ENCODE measurements at places on chromosomes 6 and 20.

GRCh38 chr20:21323640-21324039 lies 20.5 kb downstream of the XRN2 start:
- no peak for DNase-seq

GRCh38 chr6:144667532-144668503 lies 382.7 kb downstream of the UTRN start:
- no peak for DNase-seq

GRCh38 chr20:63282946-63283345 lies 10.0 kb upstream of the COL20A1 start:
- DNase-seq = no peak

GRCh38 chr20:62607366-62608217 lies 34.7 kb upstream of the SLCO4A1 start:
- no peak for DNase-seq

GRCh38 chr20:49398401-49399144 lies 83.9 kb downstream of the KCNB1 start:
- DNase-seq = no peak

DNA sequence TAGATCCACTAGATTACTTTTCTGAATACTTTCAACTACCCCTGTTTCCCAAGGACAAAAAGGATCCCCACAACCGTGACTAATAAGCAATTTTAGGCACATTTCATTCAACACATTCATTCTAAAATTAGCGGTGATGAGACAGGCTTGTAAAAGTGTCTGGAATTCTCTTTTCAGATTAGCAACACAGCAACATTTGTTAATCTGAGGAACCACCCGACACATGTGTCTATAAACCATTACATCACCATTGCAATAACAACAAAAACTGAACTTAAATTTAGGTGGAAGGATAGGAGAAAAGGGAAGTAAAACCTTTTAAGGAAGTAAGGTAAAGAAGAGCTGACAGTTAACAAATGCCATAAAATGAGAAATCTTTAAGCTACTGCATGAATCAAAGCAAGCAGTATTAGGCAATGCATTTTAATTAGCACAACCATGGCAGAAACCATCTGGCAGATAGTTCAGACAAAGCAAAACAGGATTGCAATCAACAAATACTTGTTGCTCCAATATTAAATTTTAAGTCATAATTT lies 49.1 kb downstream of the MAP3K7 start:
- DNase-seq = no peak

- DNase-seq = no peak
These were observed 65.8 kb downstream of the SYTL3 start for GRCh38 chr6:158715330-158716311.

GRCh38 chr6:16681260-16681873 lies 79.9 kb downstream of the ATXN1 start:
- DNase-seq = no peak

GRCh38 chr6:167127785-167128531 lies 5.1 kb downstream of the CCR6 start:
- no peak for DNase-seq

DNA sequence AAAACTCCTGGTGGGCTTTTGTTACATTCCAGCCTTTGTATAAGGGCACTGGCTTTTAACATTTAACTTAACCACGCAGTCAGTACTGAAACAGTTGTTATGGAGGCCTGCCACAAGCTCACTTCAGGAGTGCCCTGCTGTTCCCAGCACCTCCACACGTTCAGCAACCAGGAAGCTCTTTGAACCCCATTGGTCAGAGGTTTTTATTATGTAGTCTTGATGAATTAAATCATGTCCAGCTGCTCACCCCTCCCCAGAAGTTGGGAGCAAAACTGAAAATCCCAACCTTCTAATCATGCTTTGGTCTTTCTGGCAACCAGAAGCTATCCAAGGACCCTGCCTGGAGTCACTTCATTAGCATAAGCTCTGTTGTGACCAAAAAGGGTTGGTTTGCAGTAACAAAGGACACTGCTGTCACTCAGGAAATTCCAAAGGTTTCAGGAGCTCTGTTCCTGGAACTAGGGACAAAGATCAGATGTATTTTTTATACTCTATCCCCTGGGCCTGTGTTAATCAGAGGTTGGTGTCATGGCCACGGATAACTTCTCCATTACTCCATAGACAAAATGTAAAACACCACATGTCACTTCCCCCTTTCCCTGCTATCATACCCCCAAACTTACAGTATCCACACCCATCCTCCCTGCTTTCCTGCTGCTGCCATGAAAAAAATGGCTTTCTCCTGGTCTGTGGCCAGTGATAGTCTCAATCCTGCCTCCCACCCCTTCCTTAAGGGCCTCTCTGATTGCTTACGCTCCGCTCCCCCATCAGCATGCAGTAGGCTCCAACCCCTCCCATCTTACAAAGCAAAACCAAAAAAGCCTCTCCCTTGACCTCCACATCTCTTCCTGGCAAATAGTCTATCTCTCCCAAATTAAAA lies 3.1 kb downstream of the ARMC12 start:
- no peak for DNase-seq

DNA sequence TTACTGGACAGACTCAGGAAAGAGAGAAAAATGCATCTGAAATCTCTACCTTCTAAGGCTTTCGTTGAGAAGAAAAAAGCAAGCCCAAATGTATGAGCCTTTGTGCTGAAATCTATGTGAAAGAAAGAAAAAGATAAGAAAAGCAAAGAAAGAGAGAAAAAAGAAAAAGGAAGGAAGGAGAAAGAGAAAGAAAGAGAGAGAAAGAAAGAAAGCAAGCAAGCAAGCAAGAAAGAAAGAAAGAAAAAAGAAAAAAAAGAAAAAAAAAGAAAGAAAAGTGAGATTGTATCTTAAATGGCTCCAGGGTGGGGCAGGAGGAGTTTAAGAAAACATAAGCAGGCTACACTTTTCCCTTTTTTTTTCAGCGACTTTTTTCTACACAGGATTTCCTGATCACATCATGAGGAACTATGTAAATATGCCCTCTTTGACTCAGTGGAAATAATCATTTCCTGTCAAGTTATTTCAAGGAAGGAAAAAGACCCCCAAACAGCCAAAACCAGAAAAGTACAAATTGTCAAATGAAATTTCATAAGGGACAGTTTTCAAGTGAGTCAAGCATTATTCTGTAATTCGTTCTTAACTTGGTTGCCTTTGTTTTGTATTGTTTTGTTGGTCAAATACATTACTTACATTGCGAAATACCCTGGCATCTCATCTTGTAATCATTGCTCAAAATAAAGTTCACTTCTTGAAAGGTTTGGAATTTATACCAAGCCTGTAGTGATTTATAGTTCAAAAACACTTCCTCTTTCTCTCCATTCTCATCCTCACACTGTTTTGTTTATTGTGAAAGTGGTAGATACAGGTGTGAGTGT lies 79.5 kb upstream of the RNF217 start:
- no peak for DNase-seq

- no peak for DNase-seq
These were observed 473.7 kb upstream of the JARID2 start for GRCh38 chr6:14772188-14772587.

- peak; percentile 53 for DNase-seq
These were observed 84.3 kb upstream of the TAB2 start for GRCh38 chr6:149233056-149233715.

GRCh38 chr6:27205375-27206278 lies 41.9 kb upstream of the PRSS16 start:
- DNase-seq = no peak

- DNase-seq = no peak
These were observed 57.5 kb upstream of the NFATC2 start for GRCh38 chr20:51600016-51600420.

GRCh38 chr6:7150381-7151064 lies 42.8 kb downstream of the RREB1 start:
- DNase-seq = no peak

- no peak for DNase-seq
These were observed 18.9 kb downstream of the EDN1 start for GRCh38 chr6:12309070-12309469.

- no peak for DNase-seq
These were observed 84.4 kb downstream of the SYNE1 start for GRCh38 chr6:152552616-152553209.

DNA sequence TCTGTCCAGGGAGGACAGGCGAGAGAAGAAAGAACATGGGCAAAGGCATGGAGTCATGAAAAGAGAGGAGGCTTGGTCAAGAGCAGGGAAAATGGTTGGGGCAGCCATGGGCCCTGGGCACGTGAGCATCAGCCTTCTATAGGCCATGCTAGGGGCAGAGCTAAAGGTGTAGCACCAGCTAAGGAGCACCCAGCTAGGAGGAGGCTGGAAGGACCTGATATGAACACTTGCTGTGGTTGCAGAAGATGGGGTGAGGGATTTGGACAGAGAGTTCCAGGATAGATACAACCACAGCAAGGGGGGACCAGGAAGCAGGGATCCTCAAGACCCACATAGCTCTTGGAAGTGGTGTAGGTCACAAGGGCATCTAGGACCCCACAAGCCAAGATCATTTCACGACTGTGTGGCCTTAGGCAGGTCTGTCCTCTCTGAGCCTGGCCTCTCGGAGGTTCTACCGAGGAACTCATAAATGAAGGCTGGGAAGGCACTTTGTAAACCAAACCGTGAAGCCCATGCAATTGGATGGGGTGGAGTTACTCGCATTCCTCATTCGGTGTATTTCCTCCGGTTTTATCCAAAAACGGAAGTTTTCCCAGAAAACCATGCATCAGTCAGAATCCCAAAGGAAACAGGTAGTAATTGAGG lies 74.0 kb upstream of the TOP1 start:
- DNase-seq = no peak

DNA sequence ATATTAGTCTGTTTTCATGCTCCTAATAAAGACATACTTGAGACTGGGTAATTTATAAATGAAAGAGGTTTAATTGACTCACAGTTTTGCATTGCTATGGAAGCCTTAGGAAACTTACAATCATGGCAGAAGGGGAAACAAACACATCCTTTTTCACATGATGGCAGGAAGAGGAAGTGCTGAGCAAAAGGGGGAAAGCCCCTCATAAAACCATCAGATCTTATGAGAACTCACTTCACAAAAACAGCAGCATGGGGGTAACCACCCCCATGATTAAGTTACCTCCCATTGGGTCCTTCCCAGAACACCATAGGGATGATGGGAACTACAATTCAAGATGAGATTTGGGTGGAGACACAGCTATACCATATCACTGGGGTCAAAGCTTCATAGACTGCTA lies 254.2 kb downstream of the ERMARD start:
- no peak for DNase-seq

DNA sequence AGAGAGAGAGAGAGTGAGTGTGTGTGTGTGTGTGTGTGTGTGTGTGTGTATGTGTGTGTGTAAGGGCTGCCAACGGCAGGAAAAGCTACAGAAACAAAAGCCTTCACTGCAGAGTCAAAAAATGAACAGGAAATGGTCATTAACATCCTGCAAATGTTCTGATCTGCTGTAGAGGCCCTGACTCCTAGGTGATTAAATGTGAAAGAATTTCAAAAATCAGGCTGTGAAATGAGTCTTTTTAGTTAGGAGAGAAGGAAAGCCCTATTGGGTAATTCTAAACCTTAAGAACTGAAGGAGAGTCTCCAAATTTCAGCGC lies 166.5 kb upstream of the MYLIP start:
- no peak for DNase-seq

DNA sequence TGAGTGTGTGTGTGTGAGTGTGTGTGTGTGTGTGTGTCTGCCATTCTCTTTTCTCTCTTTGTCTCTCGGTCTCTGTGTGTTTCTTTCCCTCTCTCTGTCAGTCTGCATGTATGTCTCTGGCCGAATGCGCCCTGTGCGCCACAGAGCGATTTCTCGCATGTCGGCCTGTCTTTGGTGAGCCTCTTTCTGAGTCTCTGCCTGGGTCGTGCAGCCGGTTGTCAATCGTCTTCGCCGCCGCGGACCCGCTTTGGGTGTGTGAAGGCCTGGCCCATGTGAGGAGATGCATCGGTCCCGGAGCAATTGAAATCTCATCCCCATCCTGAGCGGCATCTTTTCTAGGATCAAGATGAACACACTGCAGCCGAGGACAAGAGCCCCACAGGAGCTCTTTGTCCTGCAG lies 1567.2 kb upstream of the DEFB115 start:
- no peak for DNase-seq

- no peak for DNase-seq
These were observed 154.5 kb downstream of the CD83 start for GRCh38 chr6:14271789-14272736.

DNA sequence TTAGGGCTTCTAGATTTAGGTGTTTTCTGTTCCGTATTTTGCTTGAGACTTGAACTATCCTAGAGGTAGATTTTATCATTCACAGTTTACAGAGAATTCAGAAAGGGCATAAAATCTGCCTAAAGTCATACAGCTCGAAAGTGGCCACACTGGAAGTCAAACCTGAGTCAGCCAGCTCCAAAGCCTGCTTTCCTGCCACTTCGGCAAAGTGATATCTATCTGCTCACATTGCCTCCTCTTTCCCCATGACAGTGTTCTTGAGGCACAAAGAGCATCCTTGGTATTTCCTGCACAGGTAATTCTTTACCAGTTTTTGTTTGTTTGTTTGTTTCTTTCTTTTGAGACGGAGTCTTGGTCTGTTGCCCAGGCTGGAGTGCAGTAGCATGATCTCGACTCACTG lies 19.4 kb upstream of the SCUBE3 start:
- DNase-seq = no peak

DNA sequence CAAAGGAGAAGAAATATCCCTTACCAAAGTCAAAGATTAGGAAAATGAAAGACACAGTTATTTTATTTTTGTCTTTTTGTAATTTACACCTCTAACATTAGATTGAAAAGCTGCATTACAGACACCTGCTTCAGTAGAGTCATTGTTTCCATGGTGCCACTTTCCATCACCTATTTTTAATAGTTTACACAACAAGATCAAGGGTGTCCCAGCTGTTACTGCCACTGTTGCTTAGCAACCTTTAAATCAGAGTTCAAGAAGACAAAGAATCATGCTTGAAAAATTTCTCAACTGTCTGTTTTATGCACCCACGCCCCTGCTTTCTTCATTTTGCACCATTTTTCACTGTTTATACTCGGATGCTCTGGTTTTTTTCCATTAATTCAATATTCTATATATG lies 668.2 kb upstream of the GJE1 start:
- no peak for DNase-seq

DNA sequence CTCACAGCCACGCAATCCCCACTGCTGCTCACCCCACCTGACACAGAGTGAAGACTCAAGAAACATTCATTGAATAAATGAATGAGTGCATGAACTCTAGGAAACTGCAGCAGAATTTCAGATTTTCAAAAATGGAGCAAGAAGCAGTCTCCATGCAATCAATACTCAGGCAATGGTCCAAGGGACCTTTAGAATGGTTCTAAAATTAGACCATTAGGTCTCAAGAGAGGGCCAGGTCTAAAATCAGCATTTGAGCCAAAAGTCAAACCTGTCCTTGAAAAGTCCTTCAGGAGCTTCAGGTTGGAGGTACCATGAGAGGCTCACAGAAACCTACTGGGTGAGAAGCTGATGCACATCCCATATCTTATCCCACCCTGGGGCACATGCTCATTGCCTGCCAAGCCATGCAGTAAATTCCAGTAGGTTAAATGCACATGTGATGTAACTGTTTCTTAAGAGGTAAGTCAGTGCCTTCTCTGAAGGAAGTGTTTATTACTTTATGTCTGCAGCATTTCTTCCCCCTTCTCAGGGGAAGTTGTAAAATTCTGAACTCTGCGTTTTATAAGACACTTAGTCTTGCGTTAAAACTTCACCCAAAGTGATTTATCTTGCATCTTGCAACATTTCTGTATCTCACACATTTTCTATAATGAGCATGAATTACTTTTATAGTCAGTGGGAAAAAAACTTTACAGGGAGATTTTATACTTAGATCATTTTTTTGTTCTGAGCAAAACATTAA lies 126.6 kb downstream of the ADAT2 start:
- DNase-seq = no peak

GRCh38 chr6:125228981-125229479 lies 72.7 kb downstream of the HDDC2 start:
- no peak for DNase-seq

- DNase-seq = no peak
These were observed 247.6 kb downstream of the DLL1 start for GRCh38 chr6:170043150-170043819.

- DNase-seq = no peak
These were observed 293.7 kb downstream of the RNF144B start for GRCh38 chr6:18680842-18681241.

All from activated CD4-positive, alpha-beta T cell treated with anti-CD3 and anti-CD28 coated beads for 4 hours (primary cell).